ENCODE measurements at places on chromosomes 7 and 10.

DNA sequence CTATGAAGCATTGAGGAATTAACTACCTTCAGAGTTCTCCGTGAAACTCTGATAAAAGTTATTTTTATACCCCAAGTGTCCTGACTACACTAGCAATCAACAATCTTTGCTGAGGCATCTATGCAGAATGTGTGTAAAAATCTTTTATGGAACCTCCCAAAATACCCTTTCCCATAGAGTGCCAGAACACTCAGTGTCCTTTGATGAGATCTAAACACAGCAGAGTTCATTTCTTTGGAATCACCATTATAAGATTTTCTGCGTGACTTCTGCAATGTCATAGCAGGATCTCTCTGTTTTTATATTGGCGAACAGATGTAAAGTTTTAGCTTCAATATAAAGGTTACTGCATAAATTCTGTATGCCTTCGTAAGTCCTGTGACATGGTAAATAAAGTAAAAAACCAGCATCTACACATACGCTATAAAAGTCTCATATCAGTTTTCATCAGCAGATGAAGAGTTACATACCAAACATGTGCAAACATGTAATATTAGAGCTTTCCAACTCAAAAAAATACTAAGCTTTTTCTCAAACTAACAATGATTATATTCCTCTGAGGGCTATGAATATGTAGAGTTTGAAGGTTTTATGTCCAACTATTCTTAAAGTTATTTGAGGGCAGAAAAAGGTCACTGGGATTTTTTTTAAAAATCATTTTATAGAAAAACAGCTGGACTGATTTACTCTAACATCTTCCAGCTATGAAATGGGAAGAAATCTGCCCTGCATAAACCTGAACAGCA is 67.2 kb downstream of the SKIDA1 start:
- DNase-seq, result no peak

DNA sequence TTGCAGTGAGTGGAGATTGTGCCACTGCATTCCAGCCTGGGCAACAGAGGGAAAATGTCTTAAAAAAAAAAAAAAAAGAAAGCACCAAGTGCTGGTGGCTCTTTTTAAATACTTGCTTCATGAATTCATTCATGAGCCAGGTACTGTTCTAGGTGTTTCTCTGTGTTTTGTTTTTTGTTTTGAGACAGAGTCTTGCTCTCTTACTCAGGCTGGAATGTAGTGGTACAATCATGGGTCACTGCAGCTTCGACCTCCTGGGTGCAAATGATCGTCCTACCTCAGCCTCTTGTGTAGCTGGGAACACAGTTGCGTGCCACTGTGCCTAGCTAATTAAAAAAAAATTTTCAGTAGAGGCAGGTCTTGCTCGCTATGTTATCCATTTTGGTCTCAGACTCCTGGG is 5.3 kb downstream of the STOX1 start:
- no peak for DNase-seq

DNA sequence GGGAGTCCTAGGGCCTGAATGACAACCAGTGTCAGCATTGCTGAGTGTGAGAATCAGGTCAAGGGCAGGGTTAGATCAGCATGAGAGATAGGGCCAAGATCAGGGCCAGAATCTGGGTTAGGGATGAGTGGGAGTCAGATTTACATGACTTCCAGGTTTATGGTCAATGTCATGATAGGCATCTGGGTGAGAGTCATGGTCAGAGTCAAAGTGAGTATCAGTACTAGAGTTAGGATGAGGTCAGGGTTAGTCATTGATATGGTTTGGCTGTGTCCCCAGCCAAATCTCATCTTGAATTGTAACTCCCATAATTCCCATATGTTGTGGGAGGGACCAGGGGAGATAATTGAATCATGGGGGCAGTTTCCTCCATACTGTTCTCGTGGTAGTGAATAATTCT is 12.3 kb downstream of the MRPS24 start:
- DNase-seq, result no peak

- DNase-seq, result no peak
Measured at GRCh38 chr10:127563718-127564553, 14.8 kb downstream of the NPS start.

GRCh38 chr10:35347899-35348608 is 11.7 kb downstream of the CCNY start:
- DNase-seq, result no peak

GRCh38 chr10:129755158-129755591 is 208.9 kb downstream of the EBF3 start:
- DNase-seq, result no peak
